Suprapubic skin (tissue), 4 donors: ENCODE measurements at places on chromosomes 3 and 15.

DNA sequence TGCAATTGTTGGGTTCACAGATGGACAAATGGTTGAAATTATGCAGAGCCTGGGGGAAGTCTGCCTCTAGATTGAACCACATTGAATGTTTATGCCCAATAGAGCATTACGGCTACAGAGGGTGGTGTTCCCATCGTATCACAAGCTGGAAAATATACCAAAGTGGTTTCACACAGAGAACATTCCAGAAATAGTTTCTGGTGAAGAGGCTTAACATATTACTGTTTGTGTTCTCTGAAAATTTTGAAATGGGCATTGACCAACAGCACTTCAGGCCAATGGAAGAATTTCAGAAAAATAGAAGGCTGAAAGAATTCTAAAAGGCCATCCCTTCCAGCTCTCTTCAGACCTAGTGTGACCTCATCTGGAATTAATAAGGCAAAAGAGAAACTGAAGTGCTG lies 203.9 kb downstream of the NEK10 start:
- no peak for DNase-seq

- peak; percentile 90 for DNase-seq
These were observed 4.9 kb upstream of the IL17RD start for GRCh38 chr3:57169872-57170623.

DNA sequence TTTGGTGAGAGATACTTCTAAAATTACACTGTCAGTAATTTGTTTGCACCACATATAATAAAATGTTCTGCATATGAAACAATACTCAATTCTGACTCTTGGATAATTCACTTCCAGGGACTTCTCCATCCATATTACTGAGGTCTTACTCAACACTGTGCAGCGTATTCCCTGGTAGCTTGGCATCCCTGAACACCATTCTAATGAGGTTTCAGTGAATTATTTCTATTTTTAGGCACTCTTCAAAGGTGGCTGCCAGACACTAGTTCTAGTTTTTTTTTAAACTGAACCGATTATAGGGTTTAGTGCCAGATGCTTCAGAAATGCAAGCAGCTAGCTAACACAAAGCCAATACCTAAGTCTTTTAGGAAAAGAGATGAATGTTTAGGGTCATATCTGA lies 283.3 kb downstream of the FEZF2 start:
- DNase-seq: no peak

DNA sequence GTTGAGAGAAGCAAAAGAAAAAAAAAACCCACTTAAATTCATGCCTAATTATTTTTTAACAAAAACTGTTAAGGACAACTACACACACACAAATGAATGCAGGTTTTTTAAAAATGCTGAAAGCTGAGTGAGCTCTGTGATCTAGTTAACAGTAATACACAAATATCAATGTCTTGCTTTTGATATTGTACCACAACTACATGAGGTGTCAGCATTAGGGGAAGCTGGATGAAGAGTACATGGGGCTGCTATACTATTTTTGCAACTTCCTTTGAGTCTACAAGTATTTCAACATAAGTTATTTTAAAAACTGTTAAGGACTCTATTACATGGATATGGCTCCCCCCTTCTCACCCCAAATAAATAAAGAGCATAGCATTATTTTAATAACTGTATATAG lies 44.7 kb downstream of the SUCLG2 start:
- no peak for DNase-seq

- no peak for DNase-seq
These were observed 6.6 kb downstream of the NLGN1 start for GRCh38 chr3:173404156-173404555.

DNA sequence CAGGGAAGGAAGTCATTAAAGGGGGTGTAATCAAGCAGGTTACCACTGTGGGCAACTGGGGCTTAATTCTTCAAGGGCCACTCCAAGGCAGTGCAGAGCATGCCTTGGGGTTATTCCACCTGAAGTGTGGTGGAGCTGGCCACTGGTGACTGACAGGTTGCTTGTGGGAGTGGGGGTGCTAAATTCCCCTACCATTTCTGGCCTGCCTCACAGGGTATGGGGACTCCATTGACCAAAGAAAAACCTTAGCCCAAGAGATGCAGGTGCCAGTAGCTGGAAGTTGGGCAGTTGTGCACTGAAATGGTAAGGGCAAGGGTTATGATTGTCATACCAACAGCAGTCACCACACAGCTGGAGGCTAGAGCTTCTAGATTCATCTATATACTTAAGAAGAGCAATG lies 93.4 kb downstream of the ZNF621 start:
- DNase-seq: no peak

DNA sequence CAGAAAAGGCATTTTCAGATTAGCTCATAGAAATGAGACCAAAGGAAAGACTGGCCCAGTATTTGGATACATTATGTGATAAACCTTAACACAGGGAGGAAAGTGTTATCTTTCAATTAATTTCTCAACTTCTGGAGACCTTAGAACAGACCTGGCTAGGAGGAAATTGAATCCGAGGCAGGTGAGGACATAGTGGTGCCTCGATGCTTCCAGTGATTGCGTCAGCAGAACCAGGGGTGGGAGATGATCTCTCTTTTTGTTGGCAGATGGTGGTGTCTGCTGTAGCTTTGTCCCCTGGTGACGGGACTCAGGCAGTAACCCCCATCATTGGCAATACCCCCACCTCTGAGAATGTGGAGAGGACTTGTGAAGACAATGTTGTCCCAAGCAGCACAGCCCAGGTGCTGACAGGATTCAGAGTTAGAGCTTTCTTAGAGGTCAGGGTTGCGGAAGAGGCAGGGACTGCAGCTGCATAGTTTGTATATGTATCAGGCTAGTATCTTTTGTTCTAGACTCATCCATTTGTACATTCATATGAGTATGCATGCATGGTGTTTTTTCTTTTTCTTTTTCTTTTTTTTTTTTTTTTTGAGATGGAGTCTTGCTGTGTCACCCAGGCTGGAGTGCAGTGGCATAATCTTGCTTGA lies 27.9 kb upstream of the MUC20 start:
- no peak for DNase-seq

- no peak for DNase-seq
These were observed 16.8 kb downstream of the RBSN start for GRCh38 chr3:15081960-15082664.
